ENCODE measurements at places on chromosomes 6 and 20.

GRCh38 chr6:36110863-36111262 is 19.4 kb upstream of the MAPK13 start:
- DNase-seq = no peak

GRCh38 chr20:36405255-36405654 is 99.1 kb downstream of the DLGAP4 start:
- DNase-seq = no peak

DNA sequence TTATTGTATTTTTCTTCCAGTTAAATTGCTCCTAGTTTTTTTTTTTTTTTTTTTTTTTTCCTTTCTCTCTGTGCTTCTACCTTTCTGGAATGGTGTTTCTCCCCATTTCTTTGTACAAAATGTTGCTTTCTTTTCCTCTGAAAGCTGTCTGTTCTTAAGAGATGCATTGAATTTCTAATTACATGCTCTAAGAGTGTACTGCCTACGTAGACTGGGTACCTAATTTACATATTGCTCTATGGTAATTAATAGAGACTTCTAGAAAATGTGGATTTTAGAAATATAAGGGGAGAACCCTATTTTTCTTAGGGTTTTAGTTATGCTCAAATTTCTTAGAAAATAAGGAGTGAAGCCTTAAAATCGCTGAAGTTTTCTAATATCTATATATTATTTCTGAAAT is 13.8 kb downstream of the KCNQ5 start:
- no peak for DNase-seq

DNA sequence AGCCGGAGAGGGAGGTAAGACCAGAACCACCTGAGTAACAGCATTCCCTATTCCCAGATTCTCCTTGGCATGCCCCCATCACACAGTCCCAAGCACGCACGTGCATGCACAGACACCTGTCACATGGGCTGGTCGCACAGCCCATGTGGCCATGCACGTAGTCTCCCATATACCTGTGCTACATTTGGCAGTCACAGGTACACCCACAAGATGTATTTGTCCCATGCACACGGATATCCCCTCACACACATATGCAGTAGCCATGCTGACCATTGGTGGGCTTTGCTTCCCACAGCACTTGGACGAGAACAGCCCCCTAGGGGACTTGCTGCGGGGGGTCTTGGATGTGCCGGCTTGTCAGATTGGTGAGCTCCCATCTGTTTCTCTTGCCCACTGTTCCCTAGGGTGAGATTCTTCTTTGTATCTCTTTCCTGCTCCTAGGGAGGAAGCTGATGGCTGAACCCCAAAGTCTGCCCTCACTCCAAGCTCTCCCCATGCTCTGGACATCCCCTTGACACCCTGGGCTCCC is 31.9 kb downstream of the PLCG1 start:
- DNase-seq = no peak

DNA sequence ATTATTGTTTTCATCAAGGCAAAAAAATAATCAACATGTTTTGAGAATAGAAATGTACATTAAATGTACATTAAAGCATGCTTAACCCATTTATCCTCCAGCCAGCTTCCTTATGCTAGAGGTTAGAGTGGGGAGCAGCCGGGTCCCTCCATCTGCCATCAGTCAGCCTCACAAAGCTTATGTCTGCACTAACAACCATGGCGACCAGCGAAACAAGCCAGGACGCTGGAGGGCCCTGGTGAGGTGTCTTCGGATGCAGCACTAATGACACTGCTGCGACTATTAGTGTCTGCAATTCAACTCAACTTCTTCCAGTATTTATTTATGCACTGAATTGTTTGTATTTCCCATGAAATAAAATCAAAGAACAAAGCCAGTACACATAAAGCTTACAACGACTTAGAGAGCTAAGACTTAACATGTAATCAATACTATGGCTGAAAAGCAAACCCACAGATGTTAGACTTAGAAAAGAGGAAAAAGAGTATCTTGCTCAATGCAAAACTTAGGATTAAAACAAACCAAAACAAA is 6.8 kb downstream of the CLDN20 start:
- no peak for DNase-seq

Data from stimulated activated CD4-positive, alpha-beta T cell treated with anti-CD3 and anti-CD28 coated beads, Interleukin-12 subunit alpha, Interleukin-12 subunit beta, amount 100 ng/mL, for 24 hours (primary cell).